ENCODE measurements at places on chromosomes 2 and 18.

GRCh38 chr2:140863713-140864112 lies 1267.1 kb downstream of the LRP1B start:
- DNase-seq = peak; percentile 30

DNA sequence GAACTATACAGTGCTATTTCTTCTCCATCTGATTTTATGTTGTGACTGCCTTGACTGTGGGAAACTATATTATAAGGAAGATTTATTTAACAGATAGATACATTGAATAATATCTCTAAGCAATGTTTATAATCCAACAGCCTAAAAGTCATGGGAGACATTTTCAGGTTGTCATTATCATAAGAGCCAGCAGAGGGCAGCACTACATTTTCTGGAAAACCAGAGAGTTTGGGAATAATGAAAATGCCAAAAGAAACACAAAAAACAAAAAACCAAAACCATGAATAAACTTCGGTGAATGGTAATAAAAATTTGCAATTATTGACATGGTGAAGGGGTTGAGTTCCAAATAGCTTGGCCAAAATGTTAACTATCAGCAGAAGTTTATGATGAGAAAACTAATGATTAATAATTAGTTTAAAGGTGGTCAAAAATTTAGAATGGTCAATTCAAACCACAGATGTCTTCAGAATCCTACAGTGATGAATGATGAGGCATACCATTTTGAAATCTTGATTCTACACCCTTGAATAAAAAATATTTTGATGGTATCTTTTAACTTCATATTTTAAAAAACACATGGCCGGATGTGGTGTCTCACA lies 4.7 kb downstream of the EEF1B2 start:
- DNase-seq = peak; percentile 27

- no peak for DNase-seq
These were observed 33.6 kb downstream of the B3GNT7 start for GRCh38 chr2:231429152-231429551.

GRCh38 chr2:135227386-135227785 lies 175.3 kb downstream of the RAB3GAP1 start:
- no peak for DNase-seq

- DNase-seq = peak; percentile 64
These were observed 10.9 kb downstream of the TRIP12 start for GRCh38 chr2:229910832-229911412.

DNA sequence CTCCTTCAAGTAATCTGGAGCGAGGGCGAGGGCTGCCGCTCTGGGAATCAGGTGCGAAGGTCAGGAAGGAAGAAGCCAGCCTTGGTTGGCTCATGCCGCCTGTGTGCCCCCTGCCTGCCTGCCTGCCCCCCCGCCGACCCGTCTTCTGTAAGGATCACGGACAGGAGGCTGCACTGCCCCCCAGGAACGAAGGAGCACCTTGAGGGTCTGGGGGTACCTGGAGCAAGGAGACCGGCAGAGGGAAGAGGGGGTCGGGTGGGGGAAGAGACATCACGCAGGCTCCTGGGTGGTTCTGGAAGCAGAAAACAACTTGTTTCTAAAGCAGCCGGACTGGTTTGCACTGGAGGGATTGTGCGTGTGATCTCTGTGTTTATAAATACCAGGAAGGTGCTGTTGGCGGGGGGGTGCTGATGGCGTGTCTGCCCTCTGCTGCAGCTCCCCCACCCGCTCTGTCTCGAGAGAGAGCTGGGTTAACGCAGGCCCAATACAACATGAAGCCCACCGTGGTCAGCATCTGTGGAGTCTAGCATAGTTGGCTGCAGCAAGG lies 1.7 kb downstream of the FOSL2 start:
- DNase-seq = no peak

DNA sequence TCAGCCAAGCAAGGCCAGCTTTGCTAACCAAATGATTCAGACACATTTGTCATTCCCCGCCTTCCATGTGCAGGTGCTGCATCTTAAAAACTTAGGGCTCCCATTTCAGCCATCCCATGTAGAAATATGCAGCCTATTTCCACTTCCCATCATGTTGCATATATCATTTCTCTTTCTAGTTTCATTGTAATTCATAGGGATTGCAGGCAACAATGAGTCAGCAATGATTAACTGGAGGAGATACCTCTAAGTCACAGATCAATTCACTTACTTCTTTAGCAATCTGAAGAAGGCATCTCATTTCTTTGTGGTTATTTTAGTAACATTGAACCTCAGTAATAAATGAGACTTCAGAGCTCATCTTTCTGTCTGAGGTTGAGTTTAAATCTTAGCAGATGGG lies 276.1 kb upstream of the PKDCC start:
- no peak for DNase-seq

DNA sequence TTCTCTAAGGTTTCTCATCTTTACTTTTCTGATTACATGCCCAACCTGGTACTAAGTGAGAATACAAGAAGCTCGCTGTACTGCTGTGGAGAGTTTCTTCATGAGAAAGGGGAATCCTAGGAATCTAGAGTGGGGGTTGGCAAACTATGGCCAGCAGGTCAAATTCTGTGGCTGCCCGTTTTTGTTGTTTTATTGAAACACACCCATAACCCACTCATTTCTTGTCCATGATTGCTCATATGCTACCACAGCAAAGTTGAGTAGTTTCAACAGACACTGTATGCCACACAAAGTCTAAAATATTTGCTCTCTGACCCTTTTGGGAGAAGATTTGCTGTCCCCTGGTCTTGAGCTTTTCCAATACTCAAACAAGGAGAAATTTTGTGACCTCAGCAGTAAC lies 58.8 kb downstream of the C2orf74 start:
- DNase-seq = no peak

- peak; percentile 41 for DNase-seq
These were observed 6.6 kb downstream of the ARHGAP25 start for GRCh38 chr2:68741238-68741637.

DNA sequence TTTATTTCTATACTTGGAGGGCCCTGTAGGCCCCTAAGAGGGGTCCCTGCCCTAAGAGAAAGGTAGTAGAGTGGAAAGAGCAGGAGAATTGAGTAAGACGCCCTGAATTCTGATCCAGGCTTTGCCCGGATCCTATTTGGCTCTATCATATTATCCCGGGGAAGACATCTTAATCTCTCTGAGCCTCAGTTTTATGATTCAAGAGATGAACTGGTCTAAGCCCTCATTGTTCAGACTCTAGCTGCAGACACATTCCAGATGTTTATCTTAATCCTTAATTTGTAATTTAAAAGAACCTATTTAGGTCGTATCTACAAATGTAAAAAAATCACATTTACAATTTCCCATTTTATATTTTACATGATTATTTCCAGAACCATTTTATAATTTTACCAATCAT lies 220.1 kb downstream of the AGPS start:
- no peak for DNase-seq

- DNase-seq = no peak
These were observed 141.8 kb downstream of the MYO1B start for GRCh38 chr2:191386938-191387536.

DNA sequence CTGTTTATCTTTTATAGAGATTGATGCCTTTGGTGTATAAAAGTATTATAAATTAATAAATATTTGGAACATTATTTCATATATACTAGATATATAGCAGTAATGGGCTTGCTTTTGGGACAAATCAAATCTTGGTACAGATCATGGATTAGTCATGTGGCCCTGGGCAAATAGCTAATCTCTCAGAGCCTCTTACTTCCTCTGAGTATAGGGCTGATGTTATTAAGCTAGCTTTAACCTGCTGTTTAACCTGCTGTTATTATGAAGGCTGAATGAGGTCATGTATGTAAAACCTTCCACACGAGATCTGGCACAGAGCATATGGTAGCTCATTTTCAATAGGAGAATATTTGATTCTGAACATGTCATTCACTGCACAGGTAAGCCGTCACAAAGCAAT lies 5.7 kb downstream of the ITGB6 start:
- no peak for DNase-seq

GRCh38 chr2:159963700-159964099 lies 98.7 kb downstream of the PLA2R1 start:
- no peak for DNase-seq

DNA sequence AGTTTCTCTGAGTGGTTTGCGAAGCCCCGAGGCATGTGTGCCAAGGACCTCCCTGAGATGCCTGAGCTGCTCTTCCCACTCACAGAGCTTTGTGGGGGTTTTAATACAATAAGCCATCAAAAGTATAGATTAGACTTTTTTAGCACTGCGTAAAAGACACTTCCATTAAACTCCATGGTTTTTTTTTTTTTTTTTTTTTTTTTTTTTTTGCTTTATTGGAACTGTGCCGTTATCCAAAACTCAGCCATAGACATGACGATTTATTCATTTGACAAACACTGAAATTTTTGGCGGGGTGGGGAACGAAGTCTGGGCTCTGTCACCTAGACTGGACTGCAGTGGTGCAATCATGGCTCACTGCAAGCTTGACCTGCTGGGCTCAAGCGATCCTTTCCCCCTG lies 18.4 kb downstream of the NPPC start:
- DNase-seq = no peak

- no peak for DNase-seq
These were observed 28.0 kb upstream of the SMIM21 start for GRCh38 chr18:75455249-75456198.

DNA sequence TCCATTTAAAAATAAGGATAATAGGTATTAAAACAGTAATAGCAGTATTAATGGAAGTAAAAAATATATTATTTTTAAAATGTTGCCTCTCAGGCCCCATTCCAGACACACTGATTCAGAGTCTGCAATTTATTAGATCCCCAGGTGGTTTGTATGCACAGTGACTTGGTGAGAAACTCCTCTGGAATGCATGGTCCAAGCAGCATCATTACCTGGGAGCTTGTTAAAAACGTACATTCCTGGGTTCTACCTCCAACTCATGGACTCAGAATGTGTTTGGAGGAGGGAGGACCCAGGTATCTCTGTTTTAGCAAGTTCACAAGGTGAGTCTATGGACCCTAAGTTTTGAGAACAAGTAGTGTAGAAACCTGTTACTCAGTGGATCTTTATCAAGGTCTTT lies 95.6 kb downstream of the ITGA4 start:
- no peak for DNase-seq

DNA sequence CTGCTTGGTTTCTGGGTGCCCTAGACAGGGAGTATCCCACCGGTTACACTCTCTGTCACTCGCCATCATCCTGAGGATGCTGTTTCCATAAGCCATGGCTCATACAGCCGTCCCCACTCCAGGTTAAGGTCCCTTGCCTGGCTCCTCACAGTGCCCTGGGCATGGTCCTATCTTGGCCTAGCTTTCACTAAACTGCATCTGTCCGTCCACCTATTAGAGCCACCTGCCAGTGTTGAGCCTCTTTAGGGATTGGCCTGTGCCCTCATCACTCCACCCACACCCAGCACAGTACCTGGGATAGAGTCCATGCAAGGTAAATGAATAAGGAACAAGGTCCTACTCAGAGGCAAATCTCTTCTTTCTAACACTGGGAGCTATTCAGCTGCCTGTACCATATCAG lies 320.1 kb downstream of the GBX2 start:
- DNase-seq = no peak

- peak; percentile 48 for DNase-seq
These were observed 26.7 kb downstream of the POLR1A start for GRCh38 chr2:86078774-86079545.

DNA sequence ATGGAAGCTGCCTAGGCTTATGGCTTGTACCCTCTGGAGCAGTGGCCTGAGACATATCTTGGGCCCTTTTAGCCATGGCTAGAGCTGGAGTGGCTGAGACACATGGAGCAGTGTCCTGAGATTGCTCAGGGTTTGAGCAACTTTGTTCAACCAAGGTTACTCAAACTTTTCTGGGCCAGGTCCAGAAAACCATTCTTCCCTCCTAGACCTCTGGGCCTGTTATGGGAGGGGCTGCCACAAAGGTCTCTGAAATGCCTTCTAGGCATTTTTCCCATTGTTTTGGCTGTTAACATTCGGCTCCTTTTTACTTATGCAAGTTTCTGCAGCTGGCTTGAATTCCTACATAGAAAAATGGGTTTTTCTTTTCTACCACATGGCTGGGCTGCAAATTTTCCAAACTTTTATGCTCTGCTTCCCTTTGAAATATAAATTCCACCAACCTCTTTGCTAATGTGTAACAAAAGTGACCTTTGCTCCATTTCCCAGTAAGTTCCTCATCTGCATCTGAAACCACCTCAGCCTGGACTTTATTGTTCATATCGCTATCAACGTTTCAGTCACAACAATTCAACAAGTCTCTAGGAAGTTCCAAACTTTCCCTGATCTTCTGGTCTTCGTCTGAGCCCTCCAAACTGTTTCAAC lies 84.9 kb upstream of the MAP4K3 start:
- no peak for DNase-seq

DNA sequence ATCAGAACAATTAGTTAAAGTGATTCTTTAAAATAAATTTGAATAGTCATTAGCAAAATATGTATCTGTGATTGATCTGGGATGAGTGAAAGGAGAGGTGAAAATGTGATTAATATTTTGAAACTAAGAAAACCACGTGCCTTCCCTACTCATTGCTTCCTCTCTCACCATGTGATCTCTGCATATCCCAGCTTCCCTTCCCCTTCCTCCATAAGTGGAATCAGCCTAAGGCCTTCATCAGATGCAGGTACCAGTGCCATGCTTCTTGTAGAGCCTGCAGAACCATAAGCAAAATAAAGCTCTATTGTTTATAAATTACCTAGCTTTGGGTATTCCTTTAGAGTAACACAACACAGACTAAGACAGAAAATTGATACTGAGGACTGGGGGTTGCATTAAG lies 11.2 kb upstream of the STAT1 start:
- DNase-seq = no peak

DNA sequence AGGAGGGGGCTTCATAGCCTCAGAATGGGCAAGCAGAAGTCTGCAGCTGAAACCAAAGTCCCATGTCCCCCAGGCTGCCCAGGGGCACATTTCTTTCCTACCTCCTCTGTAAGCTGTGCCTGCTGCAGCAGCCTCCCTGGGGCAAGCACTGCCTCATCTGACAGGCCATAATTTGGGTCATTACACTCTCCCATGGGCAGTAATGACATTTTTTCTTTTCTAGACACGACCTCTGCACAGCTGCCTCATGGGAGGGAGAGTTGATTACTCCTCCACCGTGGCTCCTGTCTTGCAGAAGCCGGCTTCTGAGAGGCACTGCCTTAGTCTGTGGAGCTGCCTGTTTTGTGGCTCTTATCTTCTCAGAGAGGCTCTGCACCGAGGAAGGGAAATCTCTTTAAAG lies 268.9 kb downstream of the TDRD15 start:
- DNase-seq = no peak

DNA sequence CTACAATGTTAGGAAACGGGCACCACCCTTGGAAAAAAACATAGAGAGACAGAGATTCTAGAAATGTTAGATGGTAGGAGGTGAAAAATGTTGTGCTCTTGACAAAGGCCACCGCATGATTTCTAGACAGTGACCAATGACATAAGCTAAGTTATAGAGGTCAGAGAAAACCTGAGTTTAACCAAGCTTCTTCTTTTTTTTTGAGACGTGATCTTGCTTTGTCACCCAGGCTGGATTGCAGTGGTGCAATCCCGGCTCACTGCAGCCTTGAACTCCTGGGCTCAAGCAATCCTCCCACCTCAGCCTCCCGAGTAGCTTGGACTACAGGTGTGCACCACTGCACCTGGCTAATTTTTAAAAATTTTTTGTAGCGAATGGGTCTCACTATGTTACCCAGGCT lies 13.0 kb downstream of the FER1L5 start:
- no peak for DNase-seq

- DNase-seq = no peak
These were observed 219.0 kb upstream of the HS6ST1 start for GRCh38 chr2:128537646-128538045.
